ENCODE measurements at places on chromosomes 1 and 21. TPM values are rescaled to one million over a fixed set of nuclear protein-coding genes. Genes with fewer than 3 reads are reported as not detected.

GRCh38 chr1:147598621-147599361 lies 57.5 kb downstream of the BCL9 start:
- DNase-seq: no peak

GRCh38 chr1:194419721-194420120 lies 1233.3 kb upstream of the B3GALT2 start:
- no peak for DNase-seq

DNA sequence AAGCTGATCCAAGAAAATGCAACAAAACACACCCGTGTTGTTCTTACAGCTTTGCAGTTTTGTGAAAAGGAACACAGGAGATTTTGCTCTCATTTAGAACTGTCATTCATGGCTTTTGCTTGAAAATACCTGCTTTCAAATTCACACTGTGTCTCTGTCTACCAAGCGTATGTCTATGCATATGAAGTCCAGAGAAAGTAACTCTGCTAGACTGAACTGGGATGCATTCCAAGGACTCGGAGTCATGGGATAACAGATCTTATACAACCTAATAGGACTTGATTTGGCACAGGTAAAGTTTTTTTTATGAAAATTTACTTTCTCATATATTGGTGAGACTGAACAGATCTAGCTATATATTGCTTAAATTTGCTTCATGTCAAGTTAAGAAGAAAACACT lies 102.4 kb downstream of the PTGER3 start:
- DNase-seq: no peak

- peak; percentile 56 for DNase-seq
These were observed 46.7 kb downstream of the H3-3A start for GRCh38 chr1:226108935-226109828.

GRCh38 chr1:48093147-48093546 lies 96.0 kb upstream of the TRABD2B start:
- DNase-seq: no peak

AIM2 gene
- total RNA-seq: 0.32 TPM

INAVA gene
- total RNA-seq: not detected
